ENCODE measurements at places on chromosomes 13 and 19. TPM values are rescaled to one million over a fixed set of nuclear protein-coding genes. Genes with fewer than 3 reads are reported as not detected.
A peak's percentile ranks its signal among the peaks of the same experiment; 100 is the strongest.

GRCh38 chr19:1161716-1162115 is 12.4 kb downstream of the SBNO2 start:
- DNase-seq, result peak; percentile 77

- no peak for DNase-seq
These were observed 19.2 kb downstream of the NAXD start for GRCh38 chr13:110634558-110634957.

DNA sequence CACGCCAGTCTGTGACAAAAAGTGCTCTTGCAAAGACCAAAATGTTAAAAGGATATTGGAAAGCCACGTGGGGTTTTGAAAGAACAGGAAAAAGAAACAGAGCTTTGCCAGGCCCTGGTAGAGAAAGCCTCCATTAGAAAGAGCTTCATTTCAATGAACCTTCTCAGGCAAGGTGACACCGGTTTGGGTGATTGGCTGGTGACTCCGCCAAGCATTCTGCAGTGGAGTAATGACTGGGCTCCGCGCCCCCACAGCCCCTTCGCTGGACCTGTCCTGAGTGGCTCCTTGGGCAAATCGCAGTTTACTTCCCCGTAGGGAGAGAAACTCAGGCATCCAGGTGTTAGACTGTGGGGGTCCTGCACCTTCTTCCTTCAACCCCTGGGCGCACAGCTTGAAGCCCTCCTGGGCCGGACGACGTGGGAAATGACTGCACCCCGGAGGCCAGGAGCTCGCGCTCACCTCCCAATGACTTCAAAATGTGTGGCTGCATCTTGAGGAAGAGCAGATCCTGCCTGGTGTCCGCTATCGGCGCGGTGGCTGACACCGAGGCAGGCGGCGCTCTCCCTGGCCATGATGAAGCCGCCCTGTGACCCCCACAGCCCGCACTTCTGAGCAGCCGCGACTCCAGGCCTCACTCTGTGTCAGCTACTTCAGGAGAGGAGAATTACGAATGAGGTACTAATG is 444.6 kb upstream of the SGCG start:
- no peak for DNase-seq

DNA sequence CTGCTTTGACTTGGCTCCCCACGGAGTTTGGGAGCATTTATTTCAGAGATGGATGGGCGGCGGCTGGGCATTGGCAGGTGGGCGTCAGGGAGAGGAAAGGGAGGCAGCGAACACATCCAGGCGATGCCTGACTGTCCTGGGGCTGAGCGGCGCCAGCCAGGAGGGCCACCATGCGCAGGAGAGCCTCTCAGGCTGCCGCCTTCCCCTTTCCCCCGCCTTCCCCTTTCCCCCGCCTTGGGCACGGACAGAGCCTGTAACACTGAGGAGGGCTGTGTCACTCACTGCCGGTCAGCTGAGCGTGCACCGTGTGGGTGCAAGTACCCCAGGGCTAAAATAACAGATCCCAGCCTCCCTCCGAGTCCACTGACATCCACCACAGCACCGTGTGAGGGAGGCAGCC is 11.4 kb downstream of the MCF2L start:
- peak; percentile 77 for DNase-seq

- DNase-seq, result no peak
These were observed 929.4 kb downstream of the UQCRFS1 start for GRCh38 chr19:28283592-28283991.

- DNase-seq, result no peak
These were observed 251.4 kb downstream of the RGCC start for GRCh38 chr13:41708713-41709112.

DNA sequence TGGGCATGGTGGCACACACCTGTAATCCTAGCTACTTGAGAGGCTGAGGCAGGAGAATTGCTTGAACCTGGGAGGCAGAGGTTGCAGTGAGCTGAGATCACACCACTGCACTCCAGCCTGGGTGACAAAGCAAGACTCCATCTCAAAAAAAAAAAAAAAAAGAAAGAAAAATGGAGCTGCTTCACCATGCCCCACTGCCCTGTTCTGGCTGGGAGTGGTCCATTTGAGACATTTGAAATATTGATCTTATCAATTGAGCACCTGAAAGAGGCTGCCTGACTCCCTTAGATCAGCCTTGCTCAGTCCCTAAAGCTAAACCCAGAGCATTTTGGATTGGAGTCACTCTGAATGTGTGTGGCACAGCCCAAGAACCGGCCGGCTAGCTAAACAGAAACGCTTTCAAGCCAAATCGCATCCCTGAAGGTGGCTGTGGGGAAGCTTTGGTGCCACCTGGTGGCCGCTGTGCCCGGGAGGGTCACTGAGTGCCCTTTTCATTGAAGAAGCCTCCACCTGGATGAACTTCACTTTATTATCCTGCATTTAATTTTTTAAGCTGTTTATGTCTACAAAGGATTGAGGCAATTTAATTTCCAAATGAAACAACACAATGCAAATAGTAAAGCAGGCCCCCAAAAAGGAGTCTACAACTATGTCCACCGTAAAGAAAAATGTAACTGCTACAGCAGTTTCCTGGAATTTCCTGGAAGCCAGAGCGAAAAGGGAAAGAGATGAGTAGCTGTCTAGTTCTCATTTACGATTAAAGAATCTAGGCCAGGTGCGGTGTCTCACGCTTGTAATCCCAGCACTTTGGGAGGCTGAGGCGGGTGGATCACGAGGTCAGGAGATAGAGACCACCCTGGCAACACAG is 53.1 kb upstream of the SERPINE3 start:
- DNase-seq, result peak; percentile 84

- DNase-seq, result no peak
These were observed 343.2 kb downstream of the KCNRG start for GRCh38 chr13:50358231-50359040.

- no peak for DNase-seq
These were observed 413 bp downstream of the N4BP2L2 start for GRCh38 chr13:32538143-32538620.

GRCh38 chr19:11821474-11822109 is 7.5 kb downstream of the ZNF440 start:
- no peak for DNase-seq

DNA sequence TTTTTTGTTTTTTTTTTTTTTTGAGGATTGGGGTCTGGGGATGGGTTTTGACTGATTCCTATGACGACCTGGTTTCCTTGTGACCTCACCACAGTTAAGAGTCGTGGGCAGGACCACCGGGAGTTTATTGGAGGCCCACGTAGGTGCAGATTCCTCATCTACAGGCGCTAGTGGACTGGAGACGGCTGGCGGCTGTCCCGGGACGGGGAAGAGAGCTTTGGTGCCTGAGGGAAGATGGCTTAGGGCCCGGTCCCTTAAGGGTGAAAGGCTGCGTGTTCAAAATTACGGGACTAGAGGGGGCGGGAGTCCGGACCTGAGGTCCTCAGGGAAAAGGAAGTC is 682 bp upstream of the TEAD2 start:
- peak; percentile 72 for DNase-seq

DNA sequence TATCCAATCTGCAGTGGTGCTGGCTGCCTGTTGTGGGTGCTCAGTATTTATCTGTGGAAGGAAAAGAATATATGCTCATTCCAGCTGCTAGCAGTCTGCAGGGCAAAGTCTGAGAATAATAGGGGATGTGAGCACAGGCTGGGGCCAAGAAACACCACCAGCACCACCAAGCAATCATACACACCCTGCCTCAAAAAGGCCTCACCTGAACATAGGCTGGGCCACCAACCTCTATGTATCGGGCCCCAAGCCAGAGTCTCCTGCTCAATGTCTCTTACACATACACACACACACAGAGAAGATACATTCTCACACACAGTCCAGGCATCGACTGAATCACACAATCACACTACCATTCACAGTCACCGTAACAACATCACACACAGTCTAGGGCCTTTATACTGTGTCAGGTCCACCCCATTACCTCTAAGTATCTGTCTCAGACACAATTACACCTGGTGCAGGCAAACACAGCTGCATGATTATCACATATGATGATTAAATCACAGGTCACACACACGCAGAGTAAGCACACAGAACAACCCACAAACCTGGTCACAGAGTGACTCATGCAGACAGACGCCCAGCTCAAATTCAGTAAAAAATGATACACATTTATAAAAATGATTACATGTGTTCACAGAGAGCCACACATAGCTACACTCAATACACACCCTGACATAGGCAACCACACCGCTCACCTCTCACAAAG is 1.3 kb upstream of the ZSCAN22 start:
- DNase-seq, result no peak

The PDX1 gene
- not detected for polyA plus RNA-seq

The LGI4 gene
- 2.7 TPM for polyA plus RNA-seq

The FRY gene
- 41.6 TPM for polyA plus RNA-seq

The ACER1 gene
- not detected for polyA plus RNA-seq

The S1PR2 gene
- 43.9 TPM for polyA plus RNA-seq

The SYNGR4 gene
- not detected for polyA plus RNA-seq
